ENCODE measurements at places on chromosomes 6 and 20. TPM values are rescaled to one million over a fixed set of nuclear protein-coding genes. Genes with fewer than 3 reads are reported as not detected.

The DLK2 gene
- total RNA-seq: 1.9 TPM

- no peak for DNase-seq
These were observed 833.8 kb upstream of the CITED2 start for GRCh38 chr6:140208286-140208685.

The OR2H1 gene
- not detected for total RNA-seq

DNA sequence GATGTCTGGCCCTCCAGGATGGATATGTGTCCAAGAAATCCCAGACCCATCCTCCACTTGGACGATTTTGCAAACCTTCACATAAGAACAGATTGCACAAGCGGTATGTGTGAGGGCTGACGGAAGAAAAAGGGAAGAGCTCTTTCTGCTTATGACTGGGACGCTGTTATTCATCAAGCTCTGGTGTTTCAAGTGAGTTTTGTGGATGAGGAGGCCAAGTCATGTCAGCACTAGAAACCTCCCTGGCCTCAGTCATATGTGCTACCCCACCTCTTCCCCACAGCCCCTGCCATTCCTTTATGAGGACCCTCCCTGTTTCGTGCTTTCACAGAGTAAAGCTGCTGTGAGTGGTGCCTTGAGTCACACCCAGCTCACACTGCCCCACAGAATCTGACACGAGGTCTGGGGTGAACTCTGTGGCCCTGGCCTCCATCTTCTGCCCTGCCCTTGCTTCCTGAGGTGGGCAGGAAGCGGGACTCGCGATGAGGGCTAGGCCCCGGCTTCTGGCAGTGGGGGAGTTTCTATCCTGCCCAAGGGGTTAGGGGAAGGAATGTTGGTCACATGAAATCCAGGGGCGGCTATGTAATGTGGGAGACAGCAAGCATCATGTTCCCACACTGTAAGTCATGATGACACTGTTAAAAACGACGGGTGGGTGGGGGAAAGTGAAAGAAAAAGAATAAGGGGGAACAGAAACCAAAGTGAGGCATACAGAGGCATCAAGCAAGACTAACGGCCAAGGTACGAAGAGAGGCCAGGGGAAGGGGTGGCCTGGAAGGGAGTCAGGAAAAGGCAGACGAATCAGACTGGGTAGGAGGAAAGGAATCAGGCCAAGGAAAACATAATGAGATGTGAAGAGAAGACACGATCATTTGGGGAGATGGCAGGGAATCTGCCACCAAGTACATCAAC lies 78.1 kb downstream of the PRDM1 start:
- no peak for DNase-seq

GRCh38 chr20:58918621-58919020 lies 62.4 kb upstream of the NELFCD start:
- no peak for DNase-seq

- DNase-seq: no peak
These were observed 24.8 kb upstream of the TBX18 start for GRCh38 chr6:84789170-84789569.

GRCh38 chr6:7425808-7426190 lies 36.2 kb downstream of the RIOK1 start:
- no peak for DNase-seq

GRCh38 chr6:126477678-126478077 lies 137.8 kb downstream of the CENPW start:
- no peak for DNase-seq

DNA sequence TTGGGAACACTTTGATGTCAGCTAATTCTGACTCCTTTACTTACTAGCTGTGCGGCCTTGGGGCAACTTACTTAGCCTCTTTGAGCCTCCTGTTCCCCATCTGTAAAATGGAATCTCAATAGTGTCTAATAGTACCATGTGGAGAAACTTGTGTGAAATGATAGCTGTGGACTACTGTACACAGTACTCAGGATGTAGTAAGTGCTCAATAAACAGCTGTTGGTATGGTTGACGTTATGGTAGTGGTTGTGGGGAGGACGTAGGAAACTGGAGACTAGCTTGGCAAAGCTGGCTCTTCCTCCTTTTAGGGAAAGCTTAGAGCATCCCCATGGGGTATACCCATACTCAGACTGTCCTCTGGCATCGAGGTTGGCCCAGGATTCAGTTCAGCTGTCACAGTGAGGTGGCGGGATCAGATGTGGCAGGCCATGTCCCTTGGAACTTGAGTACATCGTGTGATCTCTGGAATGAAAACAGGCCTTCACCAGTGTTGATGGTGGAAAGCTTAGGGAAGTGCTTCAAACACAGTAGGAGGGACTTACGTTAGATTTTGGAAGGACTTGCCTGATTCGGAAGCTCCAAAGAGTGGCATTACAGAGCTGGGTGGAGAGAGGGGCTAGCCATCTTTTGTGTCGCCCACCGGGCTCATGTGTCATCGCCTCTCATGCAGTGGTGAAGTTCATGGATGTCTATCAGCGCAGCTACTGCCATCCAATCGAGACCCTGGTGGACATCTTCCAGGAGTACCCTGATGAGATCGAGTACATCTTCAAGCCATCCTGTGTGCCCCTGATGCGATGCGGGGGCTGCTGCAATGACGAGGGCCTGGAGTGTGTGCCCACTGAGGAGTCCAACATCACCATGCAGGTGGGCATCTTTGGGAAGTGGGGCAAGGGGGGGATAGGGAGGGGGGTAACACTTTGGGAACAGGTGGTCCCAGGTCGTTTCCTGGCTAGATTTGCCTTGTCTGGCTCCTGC lies 7.1 kb downstream of the VEGFA start:
- DNase-seq: no peak

The HTR1B gene
- total RNA-seq: not detected

- no peak for DNase-seq
These were observed 57.2 kb downstream of the CEP43 start for GRCh38 chr6:167056370-167056769.

The GTF2H4 gene
- total RNA-seq: 22.2 TPM

GRCh38 chr6:43862925-43863324 lies 92.9 kb downstream of the VEGFA start:
- no peak for DNase-seq

The C20orf202 gene
- total RNA-seq: 0.14 TPM

- DNase-seq: no peak
These were observed 2.4 kb downstream of the KLC4 start for GRCh38 chr6:43061861-43062260.

DNA sequence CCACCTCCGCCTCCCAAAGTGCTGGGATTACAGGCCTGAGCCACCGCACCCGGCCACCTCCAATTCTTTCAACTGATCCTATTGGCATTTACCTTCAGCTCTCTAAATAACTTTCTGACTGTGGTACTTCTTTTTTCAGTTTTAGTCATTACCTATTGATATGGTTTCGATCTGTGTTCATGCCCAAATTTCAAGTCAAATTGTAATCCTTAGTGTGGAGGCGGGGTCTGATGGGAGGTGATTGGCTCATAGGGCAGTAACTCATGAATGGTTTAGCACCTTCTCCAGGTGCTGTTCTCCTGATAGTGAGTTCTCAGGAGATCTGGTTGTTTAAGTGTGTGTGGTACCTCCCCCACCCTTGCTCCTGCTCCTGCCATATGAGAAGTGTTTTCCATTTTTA lies 140.9 kb downstream of the LPA start:
- DNase-seq: no peak

DNA sequence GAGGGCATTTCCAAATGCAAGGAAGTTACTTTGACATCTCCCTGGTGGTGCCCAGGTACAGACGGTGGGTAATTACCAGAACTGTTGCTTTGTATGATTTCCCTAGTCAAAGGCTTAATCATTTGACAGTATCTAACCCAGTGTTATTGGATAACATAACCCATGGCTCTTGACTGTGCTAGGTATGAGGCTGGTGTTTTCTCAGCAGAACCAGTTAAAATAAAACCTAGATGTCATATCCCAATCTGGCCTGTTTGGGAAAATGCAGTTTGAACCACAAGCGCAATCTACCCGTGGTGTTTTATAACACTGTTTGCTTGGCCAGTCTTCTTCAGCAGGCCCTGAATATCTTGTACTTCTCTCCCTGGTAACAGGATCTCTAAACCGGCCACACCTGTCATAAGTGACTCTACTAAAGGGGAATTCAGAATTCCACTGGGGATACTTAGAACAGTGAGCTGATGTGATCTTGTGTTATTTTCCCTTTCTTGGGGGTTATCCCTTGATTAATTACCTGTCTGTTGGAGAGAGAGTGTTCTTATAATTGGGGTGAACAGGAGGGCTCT lies 32.8 kb downstream of the PPP1R14C start:
- DNase-seq: no peak

DNA sequence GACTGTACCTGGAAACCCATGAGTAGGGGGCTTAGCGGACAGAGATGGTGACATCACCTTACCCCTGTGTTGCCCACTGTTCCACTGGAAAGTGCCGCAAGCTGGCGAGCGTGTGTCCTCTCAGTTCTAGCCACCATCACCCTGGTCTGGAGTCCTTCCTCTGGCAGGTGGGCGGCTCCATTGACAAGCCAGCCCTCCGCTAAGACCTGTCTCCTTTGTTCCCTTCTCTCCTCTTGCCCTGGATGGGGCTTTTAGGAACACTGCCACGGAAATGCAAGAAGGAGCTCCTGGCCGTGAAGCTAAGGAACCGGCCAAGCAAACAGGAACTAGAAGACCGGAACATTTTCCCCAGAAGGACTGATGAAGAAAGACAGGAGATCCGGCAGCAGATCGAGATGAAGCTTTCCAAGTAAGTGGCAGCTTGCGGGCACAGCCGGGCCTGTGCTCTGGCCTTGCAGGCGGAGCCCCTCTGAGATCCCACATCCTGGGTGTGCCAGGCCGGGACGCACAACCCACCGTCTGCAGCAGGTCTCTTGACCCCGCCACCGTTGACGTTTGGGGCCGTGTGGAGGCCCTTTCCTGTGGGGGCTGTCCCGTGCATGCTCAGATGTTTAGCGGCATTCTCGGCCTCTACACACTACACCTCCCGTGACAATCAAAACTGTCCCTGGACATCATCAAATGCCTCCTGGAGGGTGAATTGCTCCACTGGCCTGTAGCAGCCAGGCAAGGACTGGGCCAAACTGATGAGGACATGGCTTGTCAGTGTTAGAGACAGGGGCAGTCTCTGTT lies 127.5 kb downstream of the SYCP2 start:
- no peak for DNase-seq

GRCh38 chr6:127053032-127053874 lies 65.2 kb upstream of the RSPO3 start:
- no peak for DNase-seq

DNA sequence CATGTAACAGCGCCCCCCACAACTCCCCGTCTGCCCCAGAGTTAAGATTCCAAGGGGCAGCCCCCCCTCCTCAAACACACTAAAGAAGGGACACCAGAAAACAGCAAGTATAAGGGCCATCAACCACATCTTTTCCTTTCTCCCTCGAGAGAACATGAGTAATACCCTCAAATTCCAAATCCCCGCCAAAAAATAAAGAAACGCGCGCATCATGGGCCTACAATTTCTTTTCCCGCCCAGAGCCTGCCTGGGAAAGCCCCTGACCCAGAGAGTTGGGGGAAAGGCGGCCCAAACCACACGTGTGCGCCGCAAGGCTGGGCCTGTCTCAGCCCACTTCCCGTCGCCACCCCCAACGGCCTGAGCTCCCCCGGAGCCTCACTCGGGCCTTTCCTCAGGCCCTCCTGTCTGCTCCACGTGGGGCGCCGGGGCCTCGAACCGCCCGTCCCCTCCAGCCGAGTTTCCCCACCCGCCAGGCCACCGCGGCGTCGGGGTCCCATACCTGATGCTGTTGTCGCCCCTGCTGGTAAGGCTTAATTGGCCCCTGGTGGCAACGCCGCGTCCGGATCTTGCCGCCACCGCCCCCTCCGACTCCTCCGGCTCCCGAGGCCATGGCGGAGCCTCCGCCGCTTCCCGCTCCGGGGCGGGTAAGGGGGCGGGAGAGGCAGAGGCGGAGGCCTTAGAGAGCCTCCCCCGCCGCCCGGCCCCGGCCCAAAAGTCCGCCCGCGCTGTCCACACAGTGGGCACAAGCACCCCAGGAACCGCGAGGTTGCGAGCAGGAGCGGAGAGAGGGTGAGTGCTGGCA lies 746 bp downstream of the NUP153 start:
- peak; percentile 68 for DNase-seq

DNA sequence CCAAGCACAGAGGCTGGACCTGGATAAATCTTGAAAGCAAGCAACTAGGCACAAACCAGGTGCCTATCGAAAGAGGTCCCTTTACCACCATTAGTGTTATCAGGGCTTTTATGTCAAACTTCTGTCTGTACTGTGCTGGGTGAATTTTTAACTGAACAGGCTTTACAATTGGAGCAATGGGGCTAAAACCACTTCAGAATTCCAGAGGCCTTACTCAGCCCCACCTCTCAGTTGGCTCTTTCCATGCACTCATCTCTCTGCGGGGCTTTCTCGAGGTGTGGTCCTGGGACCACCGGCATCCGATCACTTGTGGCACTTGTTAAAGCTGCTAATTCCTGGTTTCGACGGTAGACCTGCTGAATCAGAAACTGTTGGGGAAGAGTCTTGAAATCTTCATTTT lies 232.5 kb downstream of the SOX4 start:
- no peak for DNase-seq

The HTR1E gene
- not detected for total RNA-seq

- DNase-seq: no peak
These were observed 16.5 kb downstream of the DUSP22 start for GRCh38 chr6:308768-309167.

The RAET1L gene
- not detected for total RNA-seq

GRCh38 chr6:161301338-161301737 lies 27.5 kb upstream of the AGPAT4 start:
- DNase-seq: no peak

DNA sequence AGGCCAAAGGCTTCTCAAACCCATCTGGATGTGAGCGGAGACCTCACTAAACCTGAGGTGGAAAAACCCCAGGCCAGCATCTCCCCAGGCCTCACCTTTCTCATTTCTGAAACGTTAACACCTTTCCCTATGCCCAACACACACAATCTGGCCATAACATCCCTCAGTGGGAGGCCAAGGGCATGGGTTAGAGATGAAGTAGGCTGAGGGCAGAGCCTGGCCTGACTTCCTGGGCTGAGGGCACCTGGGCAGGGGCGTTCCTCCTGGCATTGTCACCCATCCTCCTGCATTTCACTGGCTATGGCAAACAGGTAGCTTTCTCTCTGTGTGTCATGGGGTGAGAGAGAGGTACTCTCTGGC lies 8.4 kb downstream of the MOCS1 start:
- DNase-seq: no peak

The MDFI gene
- 1.3 TPM for total RNA-seq

The MLN gene
- not detected for total RNA-seq

GRCh38 chr6:149961728-149962425 lies 1.9 kb upstream of the ULBP1 start:
- DNase-seq: no peak

DNA sequence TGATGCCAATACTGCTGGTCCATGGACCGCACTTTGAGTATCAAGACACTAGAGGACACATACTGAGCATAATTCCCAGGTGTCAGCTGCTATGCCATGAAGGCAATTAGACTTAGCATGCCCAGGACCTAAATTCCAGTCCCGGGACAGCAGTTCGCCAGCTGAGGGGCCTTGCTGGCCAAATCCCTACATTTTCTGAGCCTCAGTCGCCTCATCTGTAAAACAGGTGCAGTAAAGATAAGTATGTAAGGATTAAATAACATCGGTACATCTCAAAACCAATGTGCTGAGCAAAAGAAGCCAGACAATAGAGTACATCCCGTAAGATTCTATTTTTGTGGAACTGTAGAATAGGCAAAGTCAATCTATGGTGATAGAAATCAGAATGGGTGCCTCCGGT lies 1.0 kb downstream of the BFSP1 start:
- no peak for DNase-seq
